ENCODE measurements at places on chromosomes 5 and 9.

DNA sequence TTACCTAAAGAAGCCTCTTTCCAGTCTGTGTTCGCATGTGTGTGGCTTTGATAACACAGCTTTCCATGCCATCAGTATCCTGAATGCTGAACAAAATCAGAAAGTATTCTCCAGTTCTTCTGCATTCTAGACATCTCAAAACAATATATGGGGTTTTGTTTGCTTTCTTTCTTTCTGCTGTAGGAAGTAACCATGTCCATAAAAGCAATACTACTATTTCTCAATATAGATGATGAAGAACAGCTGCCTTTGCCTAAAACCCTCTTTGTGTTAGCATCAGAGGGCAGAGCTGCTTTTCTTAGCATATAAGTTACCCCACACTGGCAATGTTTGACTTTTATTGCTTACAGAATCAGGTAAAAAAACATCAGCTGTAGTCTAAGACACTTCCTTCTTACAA is 963.6 kb downstream of the CDH12 start:
- DNase-seq: no peak

GRCh38 chr5:103456476-103456875 is 106.1 kb downstream of the NUDT12 start:
- DNase-seq: no peak

DNA sequence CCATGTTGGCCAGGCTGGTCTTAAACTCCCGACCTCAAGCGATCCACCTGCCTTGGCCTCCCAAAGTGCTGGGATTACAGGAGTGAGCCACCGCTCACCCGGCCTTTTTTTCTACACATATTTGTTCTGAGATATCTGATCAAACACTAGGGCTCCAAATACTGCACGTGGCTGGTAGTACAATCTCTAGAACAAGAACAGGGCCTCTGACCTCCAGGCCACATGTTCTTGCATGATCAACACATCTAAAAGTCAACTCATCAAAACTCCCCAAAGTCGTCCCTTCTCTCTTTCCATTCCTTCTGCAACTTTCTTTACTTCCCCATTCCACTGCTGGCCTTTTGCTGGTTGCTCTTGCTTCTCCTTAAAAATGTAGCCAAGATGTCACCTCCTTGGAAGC is 113.3 kb upstream of the LHFPL2 start:
- DNase-seq: no peak

GRCh38 chr9:127652733-127653132 is 40.7 kb downstream of the STXBP1 start:
- no peak for DNase-seq

DNA sequence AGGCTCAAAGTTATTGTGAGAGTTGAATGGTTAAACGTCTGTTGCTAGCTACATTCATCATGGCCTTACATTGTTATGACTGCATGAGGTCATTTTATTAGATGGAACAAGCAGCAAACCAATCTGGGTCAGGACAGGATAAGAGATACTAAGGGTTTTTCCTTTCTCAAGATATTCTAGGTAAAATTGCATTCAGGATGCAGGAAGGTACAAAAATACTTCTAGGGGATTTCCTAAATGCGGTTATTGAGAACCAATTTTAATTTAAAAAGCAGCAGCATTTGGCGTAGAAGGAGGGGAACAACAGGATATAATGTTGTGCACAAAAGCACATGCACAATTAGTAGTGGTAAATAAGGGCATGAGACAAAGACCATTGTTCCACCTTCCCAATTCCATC is 39.2 kb upstream of the LURAP1L start:
- DNase-seq: no peak

GRCh38 chr9:133475292-133476012 is 3.4 kb downstream of the SLC2A6 start:
- no peak for DNase-seq

DNA sequence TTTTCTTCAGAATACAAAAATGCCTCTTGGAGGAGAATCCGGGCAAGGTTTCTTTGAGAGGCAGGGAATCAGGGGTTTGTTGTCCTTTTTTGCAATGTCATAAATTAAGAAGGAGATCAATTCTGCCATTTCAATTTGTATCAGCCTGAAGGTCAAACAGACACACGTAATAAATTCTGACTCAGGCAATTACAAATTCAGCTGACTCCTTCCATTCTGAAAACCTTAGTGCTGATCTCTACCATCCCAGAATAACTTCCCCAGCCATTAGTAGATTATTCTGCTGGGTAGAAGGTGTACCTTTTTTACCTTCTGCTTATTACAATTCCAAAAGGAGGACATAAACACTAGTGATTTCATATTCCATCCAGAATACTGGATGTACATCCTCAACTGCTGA is 516.6 kb downstream of the AGTPBP1 start:
- no peak for DNase-seq

DNA sequence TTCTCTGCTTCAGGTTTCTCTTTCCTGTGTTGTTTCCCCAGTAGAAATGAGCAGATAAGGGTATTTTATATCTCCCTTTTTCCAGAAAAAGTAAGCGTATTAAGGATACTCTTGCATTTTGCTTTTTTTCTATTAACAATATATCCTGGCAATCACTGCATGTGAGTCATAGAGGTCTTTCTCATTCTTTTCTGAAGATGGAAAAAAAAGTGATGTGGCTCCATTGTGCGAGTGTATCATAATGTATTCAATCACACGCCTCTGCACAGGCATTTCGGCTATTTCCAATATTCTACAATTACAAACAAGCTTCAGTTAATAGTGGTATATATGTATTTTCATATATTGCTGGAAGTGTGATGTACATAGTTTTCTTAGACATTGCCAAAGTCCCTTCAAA is 155.9 kb downstream of the MED27 start:
- no peak for DNase-seq

GRCh38 chr5:40551496-40552491 is 127.9 kb upstream of the PTGER4 start:
- peak; percentile 74 for DNase-seq

- DNase-seq: no peak
Measured at GRCh38 chr9:119005162-119005561, 364.1 kb downstream of the BRINP1 start.

GRCh38 chr9:83167126-83167525 is 104.2 kb upstream of the RASEF start:
- no peak for DNase-seq

DNA sequence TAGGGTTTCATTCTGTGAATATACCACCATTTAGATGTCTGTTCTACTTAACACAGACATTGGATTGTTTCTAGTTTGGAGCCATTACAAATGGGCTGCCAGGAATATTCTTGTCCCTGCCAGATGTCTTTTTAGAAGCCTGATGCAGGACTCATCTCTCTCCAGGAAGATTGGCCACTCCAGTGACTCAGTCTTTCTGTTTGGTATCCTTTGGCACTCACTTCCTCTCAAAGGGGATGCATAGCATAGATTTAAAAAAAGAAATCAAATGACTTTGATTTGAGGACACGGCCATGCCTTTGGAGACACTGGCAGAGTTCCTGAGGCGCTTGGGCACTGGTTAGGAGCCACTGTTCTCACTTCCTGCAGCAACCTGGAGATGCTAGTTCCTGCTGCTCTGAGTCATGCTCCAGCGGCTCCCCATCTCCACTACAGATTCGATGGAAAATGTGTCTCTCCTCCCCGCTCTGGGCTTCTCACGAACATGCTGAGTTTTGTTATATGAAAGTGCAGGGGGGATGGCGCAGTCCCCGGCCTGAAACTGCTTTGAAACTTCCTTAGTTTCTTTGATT is 3.5 kb upstream of the ZNF366 start:
- no peak for DNase-seq

DNA sequence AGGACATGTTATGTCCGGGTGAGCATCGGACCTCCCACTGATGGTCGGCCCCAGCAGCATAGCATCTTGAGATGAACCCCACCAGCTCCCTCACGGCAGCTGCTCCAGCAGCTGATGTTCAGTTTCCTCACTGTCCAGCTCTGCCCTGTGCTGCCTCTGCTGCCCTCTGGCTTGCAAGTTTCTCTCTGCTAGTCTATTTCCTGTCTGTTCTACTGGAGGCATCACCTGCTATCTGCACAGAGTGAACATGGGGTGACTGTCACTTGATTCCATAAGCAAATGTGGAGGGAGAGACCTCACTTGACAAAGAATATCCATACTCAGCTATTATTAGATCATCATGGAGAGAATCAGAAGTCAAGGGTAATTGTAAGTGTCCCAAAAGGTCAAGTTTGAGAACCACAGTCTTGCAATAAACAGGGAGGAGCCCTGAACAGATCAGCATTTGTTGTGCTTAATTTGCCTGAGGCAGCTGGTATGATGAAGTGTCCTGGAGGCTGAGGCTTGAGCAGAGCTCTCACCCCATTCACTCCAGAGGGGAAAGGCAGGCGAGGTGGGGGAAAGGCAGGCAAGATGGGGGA is 702.8 kb downstream of the SEMA5A start:
- DNase-seq: peak; percentile 36

DNA sequence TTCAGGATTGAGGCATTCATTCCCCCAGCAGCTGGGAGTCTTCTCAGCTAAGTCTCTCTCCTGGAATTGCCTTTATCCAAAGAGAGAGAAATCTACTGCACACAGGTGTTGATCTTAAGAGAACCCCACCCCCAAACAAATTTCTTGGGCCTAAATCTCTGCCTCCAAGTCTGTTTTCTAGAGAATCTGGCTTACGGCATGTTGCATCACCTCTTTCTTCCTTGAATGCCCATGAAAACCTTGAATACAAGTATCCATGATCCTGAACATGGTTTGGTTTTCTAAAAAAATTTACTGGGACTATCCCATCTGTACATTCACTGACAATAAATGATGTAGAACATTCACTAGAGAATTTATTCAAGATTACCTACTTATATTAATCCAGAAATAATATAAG is 401.6 kb downstream of the PDE4D start:
- no peak for DNase-seq

DNA sequence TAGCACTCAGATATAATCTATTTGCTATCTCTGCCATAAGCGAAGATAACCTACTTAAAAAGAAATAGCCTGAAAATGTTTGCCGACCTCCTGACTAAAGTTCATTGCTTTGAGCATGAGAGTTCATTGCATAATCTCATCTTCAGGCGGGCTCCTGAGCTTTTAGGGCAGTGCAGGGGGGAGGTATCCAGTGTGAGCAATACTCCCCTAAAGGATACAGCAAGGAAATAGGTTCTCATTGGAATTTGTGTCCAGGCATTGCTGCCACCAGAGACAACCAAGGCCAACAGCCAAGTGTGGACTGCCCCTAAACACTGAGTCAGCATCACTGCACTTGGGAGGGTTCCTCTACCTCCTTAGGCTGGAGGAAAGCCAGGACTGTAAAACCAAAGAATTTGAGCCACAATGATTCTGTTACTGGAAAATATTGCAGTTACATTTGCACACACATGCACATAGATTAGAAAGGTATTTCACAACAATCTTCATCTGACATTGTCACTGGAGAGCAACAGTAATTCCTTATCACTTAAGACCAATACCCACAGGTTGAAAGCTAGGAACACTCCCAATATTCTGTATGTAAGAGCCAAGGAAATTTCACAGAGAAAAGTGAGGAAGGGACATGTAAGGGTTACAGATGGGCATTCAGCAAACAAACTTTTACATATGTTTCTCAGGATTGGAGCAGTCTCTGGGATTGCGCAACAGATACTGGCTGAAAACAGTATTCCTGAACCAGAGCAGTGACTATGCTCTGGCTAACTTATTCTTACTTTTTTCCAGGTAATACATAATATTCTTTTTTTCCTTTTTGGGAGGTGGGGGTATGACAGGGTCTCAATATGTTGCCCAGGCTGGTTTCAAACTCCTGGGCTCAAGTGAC is 98.6 kb upstream of the TLE1 start:
- DNase-seq: peak; percentile 85

DNA sequence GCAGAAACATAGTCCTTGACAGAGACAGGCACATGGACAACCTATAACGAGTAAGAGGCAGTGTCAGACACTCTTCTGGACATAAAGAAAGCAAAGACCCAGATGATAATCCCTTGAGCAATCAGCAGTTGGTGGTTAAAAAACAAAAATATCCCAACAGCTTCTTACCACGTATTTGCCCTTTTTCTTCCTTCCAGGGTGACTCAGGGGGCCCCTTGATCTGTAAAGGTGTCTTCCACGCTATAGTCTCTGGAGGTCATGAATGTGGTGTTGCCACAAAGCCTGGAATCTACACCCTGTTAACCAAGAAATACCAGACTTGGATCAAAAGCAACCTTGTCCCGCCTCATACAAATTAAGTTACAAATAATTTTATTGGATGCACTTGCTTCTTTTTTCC is 9.5 kb downstream of the GZMK start:
- DNase-seq: no peak

- no peak for DNase-seq
Measured at GRCh38 chr9:98890256-98890655, 53.5 kb upstream of the COL15A1 start.

DNA sequence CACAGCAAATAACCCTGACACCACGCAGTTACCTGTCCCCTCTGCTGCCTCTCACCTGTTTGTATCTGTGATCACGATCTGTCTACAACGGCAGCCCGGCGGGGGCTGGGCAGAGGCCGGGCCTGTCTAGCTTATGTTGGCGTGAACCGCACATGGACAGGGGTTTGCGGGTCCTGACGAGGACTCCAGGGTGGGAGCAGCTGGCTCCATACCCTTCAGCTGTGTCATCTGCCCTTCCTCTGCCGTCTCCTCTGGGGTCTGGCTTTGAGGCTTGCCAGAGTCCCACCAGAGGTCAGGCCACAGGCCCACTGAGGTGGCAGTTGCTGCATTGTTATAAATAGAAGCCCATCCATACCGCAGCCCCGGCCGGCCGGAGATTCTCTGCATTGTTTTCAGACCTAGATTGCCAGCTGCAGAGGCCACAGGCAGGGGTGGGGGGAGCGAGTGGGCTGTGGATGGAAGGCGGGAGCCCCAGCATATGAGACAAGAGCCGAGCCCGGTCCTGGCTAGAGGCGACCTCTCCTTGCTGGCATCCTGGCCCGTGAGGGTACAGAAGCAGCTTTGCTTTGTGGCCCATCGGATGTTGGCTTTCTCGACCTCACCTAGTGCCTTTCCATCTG is 37.8 kb downstream of the FAM78A start:
- DNase-seq: no peak

- no peak for DNase-seq
Measured at GRCh38 chr5:78162253-78162862, 132.1 kb downstream of the AP3B1 start.

DNA sequence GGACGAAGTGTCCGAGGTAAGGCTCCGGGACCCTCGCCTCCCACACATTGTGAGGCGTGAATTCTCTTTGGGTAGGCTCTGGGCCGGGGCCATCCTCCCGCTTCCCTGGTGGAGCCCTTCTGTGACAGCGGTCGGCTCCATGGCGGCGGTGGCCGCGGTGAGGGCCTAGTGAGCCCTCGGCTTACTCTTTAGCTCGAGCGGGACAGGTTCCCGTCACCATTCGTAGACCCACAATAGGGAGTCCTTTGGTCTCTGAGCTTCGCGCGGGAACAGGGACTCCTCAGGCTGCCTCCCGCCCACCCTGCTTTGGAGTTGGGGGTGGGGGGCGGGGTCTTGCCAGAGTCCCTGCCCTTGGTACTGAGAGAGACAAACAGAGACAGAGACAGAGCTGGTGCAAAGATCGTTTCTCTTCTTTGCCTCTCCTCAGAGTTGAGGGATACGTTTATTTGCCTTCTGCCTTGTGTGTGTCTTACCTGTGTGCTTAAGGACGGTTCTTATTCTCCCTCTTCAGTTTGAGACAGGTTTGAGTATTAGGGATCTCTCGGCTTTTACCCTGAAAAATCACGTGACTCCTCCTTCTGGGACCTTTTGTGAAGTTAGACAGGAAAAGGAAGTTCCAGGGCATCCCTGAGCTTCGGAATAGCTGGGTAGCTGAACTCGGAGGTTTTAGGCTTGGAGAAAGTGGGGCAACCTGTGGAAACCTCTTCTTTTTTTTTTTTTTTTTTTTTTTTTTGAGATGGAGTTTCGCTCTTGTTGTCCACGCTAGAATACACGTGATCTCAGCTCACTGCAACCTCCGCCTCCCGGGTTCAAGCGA is 833 bp downstream of the ANKHD1 start:
- no peak for DNase-seq
